RPMI7951 (cell line): ENCODE measurements at places on chromosomes 1 and 21. TPM values are rescaled to one million over a fixed set of nuclear protein-coding genes. Genes with fewer than 3 reads are reported as not detected.

The ECM1 gene
- 110 and 139 TPM in 2 replicates for total RNA-seq

DNA sequence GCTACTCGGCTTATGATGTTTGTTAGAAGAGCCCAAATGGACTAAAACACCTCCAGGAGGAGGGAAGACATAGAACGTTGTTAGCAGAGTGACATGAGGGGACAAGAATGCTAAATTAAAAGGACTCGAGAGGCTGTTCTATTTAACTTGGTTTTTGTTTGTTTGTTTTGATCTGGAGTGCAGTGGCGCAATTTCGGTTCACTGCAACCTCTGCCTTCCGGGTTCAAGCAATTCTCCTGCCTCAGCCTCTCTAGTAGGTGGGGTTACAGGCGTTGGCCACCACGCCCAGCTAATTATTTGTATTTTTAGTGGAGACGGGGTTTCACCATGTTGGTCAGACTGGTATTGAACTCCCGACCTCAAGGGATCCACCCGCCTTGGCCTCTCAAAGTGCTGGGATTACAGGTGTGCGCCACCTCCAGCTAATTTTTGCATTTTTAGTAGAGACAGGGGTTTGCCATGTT lies 5.1 kb upstream of the HNRNPU start:
- no peak for DNase-seq

DNA sequence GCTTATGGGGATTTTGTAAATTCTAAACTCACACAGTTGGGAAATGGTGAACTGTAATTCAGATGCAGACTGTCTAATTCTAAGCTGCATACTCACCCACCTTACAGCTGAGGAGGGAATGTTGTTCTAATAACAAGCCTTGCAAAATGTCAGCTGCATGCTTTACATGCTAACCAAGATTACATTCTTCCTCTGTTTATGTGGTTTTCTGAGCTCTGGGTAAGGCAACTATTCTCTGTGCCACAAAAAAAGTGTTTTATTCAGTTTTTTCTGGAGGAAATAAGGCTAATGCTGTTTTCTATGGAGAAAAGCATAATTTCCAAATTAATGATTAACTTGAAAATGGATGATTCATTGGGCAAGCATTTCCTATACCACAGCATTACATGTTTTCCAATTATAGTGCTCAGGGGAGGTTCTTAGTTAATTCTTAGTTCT lies 64.9 kb downstream of the RGS13 start:
- DNase-seq: peak; percentile 81

GRCh38 chr1:201304126-201304525 lies 20.8 kb downstream of the PKP1 start:
- no peak for DNase-seq

DNA sequence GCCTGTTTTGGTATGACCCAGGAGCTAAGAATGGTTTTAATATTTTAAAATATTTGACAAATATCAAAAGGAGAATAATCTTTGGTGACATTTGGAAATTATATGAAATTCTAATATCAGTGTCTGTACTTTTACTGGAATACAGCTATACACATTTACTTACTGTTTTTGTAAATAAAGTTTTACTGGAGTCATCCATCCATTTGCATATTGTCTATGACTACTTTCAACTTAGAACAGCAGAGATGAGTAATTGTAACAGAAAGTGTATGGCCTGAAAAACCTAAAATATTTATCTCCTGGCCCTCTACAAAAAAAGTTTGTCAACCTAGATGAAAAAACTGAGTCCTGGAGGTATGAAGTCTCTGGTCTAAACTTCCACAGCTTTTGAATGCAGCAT lies 5.8 kb upstream of the MAP3K7CL start:
- no peak for DNase-seq

DNA sequence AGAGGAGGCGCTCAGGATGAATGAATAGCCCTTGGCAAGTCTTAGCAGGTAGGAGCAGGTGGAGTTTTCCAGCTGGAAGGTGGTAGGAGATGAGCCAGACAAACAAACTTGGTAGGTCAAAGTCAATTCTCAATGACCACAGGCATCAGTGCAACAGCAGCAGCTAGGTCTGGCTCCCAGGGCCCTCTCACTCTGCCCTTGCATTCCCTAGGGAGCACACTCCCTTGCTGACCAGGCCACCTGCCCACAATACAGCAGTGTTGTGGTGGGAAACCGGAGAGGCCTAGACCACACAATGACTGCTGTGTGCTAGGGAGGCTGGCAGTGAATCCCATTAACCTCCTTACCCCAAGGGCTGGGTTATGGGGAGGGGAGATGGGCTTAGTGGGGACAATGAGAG lies 13.0 kb upstream of the PAQR6 start:
- no peak for DNase-seq

The FMO1 gene
- 0.10 and 0.12 TPM in 2 replicates for total RNA-seq

GRCh38 chr1:222641269-222641948 lies 23.5 kb downstream of the MIA3 start:
- no peak for DNase-seq

The WLS gene
- 51.6 and 77.6 TPM in 2 replicates for total RNA-seq

DNA sequence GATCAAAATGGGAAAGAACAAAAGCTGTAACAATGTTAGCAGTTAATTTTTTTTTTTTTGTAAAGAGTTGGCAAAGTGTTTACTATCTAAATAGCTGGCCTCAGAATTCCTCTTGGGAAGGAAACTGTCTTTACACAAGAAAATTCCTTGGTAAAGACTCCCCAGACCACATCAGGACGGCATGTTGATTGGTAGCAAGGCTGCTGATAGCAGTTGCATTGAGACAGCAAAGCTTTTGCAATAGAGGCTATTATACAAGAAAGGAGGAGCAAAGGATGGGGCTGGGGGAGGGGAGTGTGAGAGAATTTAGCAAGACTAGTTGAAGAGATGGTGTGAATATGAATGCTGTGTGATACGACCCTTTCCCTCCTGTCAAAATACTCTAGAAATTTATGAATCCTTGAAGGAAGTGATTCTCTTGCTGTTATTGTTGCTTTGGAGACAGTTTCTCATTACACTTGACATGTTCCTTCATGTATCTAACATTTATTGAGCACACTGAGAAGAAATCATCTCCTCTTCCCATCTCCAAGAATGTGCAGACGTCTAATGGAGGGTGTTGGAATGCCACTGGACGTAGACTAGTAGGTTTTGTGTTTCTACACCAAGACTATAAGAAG lies 355.6 kb downstream of the SIPA1L2 start:
- no peak for DNase-seq

GRCh38 chr1:99503276-99503747 lies 142.6 kb upstream of the PALMD start:
- DNase-seq: peak; percentile 73

DNA sequence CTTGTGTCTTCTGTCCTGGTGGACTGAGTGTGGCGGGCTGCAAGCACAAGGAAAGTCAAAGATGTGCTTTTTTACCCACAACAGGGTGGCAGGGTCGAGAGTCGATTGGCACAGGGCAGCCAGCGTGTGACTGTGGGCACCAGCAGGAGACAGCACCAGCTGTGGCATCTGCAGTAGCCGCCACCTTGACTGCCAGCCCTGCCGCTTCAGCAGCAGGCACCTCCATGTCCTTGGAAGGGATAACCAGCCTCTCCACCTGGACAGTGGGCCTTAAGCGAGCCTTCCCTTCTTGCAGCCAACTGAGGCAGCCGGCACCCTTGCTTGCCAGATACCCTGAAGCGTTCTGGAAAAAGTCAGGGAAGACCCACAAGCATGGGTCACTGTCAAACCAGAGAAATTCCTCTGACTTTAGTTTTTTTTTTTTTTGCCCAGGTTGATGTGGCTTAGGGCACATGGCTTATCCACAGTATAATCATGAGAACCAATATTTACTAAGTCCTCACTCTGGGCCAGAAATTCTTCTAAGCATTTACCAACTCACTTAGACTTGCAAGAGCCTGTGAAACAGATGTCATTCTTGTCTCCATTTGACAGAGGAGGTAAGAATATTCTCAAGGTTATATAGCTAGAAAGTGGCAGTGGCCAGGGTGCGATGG lies 30.1 kb upstream of the PTGFRN start:
- DNase-seq: no peak

The AJAP1 gene
- 2.2 TPM in 2 replicates for total RNA-seq

The PLA2G2C gene
- total RNA-seq: not detected in 2 replicates

DNA sequence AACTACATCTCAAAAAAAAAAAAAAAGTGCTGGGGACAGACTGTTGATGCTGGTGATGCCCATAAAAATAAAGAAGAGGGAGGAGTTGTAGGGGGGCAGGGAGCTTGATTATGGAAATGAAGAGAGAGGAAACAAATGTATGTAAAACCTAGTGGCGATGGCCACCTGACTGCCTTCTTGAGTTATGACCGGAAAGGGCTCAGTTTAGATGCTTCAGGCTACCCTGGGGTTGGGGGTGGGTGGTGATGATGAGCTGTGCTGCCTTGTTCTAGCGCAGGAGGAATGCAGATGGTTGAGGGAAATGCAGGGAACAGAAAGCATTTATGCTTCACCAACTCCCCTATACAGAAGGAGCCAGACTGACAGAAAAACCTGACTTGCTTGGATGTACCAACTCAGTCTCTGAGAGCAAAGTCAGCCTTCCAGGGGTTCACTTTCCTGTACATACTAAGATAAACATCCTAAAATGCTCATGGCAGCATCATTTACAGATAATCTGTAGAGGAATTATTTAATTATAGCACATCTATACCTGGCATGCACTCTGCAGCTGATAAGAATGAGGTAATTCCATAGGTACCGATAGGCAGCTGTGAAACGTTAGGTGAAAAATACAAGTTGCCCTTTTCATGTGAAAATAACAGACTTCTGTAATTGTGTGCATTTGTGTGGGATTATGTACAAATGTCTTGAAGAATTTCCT lies 8.0 kb upstream of the BCAR3 start:
- peak; percentile 73 for DNase-seq
